Stimulated activated CD4-positive, alpha-beta T cell treated with anti-CD3 and anti-CD28 coated beads, Interleukin-1b, Interleukin-23, amount 100 ng/mL, for 1 hour (primary cell): ENCODE measurements at places on chromosomes 7 and 10.

DNA sequence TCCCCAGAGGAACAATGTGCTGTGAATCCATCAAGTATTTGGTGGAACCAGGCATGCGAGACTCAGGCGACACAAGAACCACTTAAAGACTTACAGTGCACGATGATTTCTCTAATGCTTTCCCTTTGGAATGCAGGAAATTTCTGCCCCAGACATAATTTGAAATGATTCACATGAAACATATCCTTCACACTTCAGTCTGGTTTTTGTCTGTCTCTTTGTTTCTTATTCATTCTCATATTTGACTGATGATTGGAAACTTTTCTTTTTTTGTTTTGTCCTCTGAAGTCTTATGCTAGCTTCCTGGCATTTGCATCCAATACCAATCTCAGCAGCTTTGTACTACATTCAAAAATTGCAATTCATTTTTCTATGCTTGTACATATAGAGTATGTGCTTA, 502.8 kb downstream of the PHTF2 start:
- DNase-seq: no peak

GRCh38 chr7:96316949-96317348, 4.9 kb downstream of the SLC25A13 start:
- no peak for DNase-seq

DNA sequence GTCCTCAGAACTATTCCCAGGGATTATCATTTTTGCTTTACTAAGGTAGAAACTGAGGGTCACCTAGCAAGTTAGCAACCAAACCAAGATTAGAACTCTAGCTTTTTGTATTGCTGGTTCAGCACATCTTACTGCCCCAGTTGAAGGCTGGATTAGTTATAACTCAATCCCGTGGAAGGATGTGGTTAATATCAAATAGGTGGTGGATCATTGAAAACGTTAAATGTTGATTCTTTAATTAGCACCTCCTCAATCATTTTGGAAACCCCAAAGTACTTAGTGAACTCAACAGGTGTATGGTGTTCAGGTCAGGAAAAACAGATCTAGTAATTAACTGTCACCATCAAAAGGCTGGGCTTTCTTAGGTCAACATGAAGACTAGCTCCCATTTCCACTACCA, 152.4 kb downstream of the ARID5B start:
- no peak for DNase-seq

GRCh38 chr7:98488167-98488566, 87.3 kb upstream of the BAIAP2L1 start:
- no peak for DNase-seq

DNA sequence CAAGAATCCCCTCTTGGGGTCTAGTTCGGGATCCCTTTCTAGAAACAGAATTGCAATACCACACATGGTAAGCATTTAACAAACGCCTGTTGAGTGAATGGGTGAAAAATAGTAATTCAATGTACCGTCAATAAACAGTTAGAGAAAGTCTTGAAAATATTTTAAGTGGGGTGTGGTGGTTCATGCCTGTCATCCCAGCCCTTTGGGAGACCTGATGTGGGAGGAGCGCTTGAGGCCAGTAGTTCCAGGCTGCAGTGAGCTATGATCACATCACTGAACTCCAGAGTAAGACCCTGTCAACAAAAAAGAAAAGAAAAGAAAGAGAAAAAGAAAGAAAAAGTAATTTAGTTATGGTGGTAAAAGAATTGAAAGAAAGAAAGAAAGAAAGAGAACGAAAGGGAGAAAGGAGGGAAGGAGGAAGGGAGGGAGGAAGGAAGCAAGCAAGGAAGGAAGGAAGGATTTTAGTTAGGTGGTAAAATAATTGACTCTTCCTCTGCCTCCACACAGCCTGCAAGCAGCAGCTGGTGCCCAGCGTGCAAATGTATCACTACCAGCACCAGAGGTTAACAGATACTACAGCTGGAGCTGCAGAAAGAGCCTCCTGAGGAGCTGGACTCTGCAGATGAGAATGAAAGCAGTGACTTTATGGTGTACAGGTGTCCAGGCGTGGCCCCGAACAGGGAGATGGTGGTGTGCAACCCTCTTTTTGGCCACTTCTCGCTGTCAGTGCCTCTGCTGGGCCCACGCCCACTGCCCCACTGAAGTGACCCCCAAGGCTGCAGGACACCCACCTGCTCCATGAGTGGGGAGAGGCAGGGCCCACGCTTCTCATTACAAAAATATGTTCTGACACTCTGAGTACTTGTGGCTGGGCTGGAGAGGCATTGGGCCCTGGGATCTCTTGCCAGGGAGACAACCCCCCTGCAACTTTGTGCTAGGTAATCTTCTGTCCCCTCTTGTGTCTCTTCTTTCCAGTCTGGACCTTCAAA, 135.4 kb downstream of the BAMBI start:
- DNase-seq: no peak

DNA sequence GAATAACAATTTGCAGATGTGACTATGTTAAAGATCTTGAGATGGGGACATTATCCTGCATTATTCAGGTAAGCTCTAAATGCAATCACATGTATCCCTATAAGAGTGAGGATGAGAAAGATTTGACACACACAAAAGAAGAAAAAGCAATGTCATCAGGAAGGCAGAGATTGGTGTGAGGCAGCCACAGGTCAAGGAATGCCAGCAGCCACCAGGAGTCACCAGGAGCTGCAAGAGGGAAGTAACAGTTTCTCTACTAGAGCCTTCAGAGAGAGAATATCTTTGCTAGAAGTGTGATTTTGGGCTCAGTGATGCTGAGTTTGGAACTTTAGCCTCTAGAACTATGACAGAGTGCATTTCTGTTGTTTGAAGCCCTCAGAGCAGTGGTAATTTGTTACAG, 700.3 kb upstream of the SEMA3D start:
- DNase-seq: no peak

- no peak for DNase-seq
Measured at GRCh38 chr10:17912754-17913153, 39.0 kb upstream of the SLC39A12 start.

DNA sequence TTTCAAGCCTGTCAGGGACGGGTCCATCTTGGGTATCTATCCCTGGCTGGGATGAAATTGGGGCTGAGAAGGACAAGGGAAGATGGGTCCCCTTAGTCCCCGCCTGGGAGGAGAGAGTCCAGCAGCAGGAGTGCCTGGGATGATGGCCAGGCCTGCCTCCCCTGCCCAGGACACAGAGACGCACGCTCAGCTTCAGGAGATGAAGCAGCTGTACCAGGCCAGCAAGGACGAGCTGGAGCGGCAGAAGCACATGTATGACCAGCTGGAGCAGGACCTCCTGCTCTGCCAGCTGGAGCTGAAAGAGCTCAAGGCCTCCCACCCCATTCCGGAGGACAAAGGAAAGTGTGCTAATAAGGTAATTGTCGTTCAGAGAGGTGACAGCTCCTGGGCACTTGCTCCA, 15.4 kb downstream of the CCDC136 start:
- DNase-seq: no peak

DNA sequence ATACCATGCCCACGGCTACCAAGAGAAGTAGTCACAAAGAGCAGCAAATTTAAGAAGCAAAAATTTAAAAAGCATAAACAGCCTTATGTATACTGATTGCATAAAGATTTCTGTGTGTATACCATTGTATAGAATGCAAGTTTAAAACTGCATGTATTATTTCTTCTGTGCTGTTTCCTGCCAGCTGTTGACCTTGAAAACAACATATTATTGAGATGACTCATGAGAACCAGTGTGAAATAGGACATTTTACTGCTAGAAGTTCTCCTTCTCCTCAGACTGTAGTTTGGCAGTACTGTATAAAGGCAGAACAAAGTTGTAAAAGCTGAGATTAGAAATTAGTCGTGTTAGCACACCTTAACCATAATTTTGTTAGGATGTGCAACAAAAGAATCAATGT, 42.3 kb upstream of the SGCE start:
- DNase-seq: no peak

- no peak for DNase-seq
Measured at GRCh38 chr7:133646472-133647315, 393.8 kb downstream of the EXOC4 start.

GRCh38 chr7:40382145-40382544, 247.3 kb downstream of the SUGCT start:
- no peak for DNase-seq

DNA sequence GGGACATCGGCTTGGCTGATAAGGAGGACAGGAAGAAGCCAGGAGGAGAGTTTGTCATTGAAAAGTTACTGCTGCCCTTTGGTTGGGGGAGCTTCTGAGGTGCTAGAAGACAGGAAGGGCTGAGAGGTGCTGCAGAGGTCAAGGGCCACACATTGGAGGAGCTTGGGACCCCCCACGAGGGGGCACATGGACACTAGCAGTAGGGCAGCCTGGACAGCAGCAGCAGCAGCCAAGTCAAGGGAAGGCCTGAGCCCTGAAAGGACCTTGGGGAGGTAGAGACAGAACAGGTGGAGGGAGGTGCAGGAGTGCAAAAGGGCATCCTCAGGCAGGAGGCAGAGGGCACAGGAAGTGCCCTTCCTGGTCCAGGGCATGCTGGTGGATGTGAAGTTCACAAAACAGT, 439.7 kb upstream of the IGFBP3 start:
- DNase-seq: no peak

DNA sequence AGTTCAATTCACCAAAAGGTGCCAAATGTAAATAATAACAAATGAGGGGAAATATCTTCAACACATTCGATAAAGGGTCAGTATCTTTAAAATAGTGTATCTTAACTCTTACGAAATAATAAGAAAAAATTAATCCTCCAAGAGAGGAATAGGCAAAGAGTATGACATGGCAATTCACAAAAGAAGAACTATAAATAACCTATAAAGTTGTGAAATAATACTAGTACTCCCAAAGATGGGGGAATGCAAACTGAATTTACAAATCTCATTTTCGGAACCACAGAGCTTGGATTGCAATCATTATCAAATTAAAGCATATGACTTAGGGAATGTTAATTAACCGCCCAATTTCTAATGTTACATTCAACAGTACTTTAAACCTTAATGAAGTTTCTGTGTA, 78.2 kb upstream of the TARP start:
- no peak for DNase-seq

DNA sequence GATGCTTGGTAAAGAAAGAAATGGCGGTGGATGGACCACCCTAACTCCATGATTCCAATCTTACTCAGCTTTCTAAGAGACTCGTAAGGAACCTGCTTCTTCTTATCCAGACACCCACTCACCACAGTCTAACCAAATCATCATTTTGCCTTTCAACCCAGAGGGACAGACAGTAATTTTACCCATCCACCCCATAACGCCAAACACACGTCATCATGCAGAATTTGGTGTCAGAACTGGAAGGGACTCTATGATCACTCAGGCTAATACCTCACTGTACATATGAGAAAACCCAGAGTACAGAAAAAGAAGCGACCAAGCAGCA, 388 bp downstream of the ECD start:
- no peak for DNase-seq

DNA sequence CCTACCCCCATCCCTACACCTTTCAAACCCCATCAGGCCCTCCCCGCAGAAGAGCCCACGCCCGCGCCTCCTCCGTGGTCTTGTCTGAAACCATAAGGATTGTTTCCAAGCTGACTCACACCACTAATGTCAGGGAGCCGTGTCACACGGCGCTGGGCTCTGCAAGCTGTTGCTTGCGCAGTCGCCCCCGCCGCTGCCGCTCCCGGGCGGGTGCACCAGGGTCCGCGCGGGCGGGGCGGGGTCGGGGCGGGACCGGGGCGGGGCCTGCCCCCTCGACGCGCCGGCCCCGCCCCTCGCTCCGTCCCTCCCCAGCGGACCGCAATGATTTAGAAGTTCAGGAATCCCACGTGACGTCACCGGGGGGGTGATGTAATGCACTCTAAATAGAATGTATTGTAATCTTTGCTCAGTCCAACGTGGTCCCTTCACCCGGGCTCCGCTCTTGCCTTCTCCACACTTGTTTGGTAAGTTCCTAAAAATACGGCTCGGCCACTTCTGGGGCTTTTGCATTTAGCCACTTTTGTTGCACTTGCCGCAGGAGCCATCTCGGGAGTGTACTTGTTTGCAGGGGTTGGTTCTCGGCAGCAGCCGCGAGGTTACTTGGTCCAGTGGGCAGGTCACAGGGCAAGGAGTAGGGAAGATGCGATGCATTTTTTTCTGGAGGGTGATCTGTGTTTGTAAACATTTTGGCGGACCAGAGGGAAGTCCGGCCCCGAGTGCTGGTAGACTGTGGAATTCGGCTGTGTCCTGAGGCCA, 3.2 kb upstream of the CREB5 start:
- DNase-seq: peak; percentile 46

DNA sequence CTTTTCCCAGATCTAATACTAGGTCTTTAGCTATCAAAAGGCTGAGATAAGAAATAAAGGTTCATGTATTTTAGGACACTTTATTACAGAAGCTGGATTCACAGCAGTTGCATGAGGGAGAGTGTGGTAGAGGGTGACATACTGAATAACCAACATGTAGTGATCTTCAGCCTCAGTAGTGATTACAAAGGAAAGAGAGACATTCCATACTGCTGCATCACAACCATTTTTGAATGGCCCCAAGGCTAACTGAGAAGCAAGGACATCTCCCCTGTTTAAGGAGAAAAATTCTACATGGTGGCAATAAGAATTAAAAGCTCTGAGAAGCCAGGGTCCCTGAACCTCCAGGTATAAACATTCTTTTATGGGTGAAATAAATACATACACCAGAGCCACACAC, 35.3 kb downstream of the COG5 start:
- DNase-seq: no peak

- DNase-seq: no peak
Measured at GRCh38 chr10:31583293-31583692, 264.3 kb downstream of the ZEB1 start.

DNA sequence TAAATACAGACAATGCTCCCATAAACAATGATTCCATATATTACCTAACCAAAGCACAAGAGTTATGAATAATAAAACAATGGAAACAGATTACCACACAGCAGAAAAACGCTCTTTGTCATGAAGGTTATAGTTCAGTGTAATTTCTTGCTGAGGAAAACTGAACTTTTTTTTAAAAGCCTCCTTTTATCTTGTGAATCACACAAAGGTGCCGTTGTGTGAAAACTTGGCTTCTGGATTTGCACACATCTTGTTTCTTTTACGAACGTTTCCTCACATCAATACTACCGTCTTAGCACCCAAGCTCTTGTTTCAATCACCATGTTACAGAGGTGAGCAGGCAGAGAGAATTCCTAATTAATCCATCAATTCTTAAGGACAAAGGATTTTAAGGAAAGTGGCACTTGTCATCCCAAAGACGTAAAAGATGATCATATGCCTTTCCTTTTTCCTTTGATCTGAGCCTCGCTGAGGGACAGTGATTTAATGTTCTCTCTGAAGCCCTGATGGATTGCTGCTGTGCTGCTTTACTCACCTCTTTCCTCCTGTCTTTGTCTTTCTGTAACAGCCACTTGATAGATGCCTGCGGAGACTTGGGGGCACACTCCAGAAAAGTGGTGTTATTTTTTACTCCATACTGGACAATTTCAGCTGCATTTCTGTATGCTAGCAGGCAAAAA, 110.1 kb downstream of the CD36 start:
- no peak for DNase-seq
